ENCODE measurements at places on chromosomes 11 and 22.

DNA sequence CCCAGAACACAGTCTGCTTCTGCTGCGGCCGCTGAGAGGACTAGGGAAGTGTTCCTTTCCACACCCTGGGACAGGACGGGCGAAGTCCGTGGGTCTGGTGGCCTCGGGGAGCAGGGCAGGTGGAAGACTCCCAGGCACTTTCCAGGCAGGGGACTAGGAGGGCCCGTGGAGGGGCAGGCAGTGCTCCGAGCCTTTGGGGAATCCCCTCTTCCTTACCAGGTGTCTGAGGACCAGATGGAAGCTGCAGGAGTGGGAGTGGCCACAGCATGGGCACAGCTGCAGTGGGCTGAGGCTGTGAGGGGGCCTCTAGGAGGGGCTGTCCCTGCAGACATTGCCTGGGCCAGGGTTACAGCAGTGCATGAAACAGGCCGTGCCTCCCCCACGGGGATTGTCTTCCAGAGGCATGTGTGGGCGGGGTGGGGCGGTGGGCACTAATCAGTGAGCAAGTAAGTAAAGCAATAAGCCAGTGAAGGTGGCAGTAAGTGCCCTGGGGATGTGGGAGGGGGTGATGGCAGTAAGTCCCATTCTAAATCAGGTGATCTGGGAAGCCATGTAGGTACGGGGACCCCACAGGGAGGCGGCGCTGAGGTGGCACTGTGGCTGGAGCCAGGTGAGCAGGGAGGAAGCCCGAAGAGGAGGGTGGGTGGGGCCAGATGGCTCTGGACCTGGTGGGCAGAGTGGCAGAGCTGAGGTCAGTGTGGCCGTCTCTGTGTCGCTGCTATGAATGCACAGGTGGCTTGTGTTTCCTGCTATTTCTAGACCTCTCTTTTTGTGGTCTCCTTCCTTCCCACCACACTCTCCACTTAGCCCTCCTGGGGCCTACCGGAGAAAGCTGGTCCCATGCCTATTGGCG is 66.4 kb downstream of the CTTN start:
- no peak for DNase-seq

DNA sequence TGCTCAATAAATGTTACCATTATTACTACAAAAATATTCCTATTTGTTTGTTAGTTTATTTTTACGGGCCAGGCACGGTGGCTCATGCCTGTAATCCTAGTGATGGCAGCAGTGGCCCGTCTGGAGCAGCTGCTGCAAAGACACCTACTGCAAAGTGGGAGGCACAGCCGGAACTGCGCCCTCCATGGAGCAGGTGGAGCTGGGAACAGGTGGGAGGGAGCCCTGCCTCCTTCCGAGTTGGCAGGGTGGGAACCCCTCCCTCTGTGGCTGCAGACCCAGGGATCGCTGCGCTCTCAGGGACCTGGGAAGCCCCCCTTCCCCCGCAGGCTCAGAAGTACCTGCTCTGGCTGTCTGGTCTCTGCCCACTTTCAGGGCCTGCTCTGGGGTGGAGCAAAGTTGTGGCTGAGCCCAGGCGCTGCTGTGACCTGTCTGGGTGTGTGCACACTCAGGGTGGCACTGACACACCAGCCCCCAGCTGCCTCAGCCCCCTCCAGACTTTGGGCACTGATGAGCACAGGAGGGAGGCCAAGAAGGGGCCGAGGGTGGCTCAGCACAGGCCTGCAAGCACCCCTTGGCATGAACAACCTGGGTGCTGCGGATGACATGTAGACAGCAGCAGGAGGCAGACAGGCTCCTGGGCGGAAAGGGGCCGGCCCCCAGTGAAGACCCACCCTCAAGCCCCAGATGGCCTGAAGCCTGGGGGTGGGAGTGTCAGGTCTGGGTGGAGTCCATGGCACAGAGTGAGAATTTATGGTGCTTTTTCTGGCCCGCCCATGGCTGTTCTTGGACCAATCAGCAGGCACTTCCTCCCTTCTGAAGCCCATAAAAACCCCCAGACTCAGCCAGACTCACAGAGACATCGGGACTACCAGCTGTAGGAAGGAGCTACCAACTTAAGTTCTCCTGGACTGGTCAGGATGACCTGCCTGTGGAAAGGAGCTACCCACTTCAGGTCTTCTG is 103.7 kb upstream of the CLMP start:
- no peak for DNase-seq

- no peak for DNase-seq
Observed at GRCh38 chr11:95154514-95154913, 64.9 kb downstream of the ENDOD1 start.

- DNase-seq: no peak
Observed at GRCh38 chr11:78935398-78936068, 360.9 kb upstream of the NARS2 start.

- DNase-seq: no peak
Observed at GRCh38 chr11:102604875-102605274, 20.3 kb downstream of the MMP20 start.

- DNase-seq: no peak
Observed at GRCh38 chr11:100684101-100685065, 2.7 kb upstream of the ARHGAP42 start.

- no peak for DNase-seq
Observed at GRCh38 chr22:33302049-33302545, 243.9 kb upstream of the SYN3 start.

DNA sequence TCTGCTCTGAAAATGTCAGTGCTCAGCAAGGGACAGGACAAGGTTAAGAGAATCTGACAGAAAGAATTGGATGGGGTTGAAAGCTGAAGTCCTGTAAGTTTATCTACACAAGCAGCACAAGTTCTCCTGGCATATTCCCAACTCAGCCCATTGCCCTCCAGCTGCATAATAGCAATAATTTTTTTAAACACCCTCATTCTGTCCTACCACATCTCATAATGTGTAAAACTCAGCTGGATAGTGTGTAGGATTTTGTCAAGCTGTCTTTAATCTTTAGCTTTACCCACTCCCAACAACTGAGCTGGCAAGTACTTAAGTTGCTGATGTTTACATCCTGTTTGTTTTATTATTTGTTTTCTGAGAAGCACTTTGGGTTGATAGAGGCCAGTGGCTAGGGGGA is 158.9 kb downstream of the CADM1 start:
- DNase-seq: no peak

DNA sequence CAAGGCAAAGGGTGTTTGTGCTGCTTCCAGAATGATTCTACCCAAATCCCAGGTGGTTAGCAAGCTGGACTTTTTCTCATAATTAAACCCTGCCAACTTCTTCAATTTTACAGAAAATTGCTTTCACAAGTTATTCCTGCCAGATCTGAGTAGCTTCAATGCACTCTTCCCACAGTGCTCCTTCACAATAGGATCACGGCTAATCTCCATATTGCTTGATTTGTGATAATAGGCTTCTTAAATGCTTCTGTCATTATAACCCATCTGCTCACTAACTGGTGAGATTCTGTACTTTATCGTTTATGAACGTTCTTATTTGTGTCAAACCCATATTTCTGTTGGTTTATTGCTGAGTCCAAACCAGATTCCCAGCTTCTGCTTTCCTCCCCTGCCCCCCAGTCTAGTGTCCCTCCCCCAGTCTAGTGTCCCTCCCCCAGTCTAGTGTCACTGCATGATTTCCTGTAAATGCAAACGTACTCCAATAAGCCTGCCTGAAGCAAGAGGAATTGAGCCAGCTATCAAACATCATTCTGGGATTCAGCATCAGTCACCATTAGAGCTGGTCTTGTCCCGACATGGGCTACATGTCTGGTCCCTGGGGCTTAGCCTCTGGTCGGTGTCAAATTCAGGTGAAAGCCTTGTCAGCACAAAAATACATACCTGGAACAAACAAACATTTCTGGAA is 14.0 kb downstream of the MMP3 start:
- DNase-seq: no peak

DNA sequence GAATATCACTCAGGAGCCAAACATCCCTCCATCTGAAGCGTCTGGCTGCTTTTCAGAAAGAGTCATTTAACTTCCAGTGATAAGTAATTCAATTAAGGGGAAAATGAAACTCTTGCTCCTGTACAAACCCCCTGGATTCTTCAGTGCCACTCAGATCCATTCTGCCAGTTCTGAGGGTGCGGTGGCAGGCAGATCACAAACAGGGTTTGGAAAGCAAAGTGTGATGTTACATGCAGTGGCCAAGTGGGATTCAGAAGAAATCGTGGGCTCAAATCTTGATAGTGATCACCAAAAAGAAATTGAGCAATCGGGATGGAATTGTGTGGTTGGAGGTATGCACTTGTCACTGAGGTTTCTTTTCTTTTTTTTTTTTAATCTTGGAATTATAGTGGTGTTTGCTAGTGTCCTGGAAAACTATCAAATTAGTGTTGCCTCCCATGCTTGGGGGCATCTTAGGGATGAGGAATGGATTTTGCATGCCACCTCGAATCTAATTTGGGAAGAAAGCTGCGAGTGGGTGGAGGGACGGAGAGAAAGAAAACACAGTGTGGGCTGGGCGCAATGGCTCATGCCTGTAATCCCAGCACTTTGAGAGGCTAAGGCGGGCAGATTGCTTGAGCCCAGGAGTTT is 22.5 kb upstream of the RTL6 start:
- DNase-seq: no peak

GRCh38 chr11:131672191-131672590 is 301.8 kb downstream of the NTM start:
- no peak for DNase-seq

- DNase-seq: no peak
Observed at GRCh38 chr11:110134110-110134509, 40.9 kb downstream of the ZC3H12C start.

- DNase-seq: no peak
Observed at GRCh38 chr22:30002861-30003486, 77.3 kb upstream of the HORMAD2 start.

GRCh38 chr11:113363996-113364641 is 23.5 kb upstream of the ANKK1 start:
- DNase-seq: no peak

DNA sequence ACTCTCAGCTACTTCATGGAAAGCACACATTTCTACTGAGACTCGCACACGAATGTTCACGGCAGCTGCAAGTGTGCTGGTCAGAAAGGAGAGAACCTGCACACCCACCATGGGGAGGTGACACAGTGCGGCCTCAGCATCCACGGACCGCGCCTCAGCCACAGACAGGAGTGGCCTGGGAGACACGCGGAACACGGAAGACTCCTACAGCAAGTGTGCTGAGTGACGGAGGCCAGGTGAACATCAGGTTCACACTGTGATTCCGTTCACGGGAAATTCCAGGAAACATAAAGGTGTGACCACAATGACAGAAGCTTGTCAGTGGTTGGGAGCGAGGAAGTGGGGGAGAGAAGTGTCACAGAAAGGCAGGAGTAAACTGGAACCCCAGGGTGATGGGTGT is 13.3 kb upstream of the MOB2 start:
- DNase-seq: no peak

DNA sequence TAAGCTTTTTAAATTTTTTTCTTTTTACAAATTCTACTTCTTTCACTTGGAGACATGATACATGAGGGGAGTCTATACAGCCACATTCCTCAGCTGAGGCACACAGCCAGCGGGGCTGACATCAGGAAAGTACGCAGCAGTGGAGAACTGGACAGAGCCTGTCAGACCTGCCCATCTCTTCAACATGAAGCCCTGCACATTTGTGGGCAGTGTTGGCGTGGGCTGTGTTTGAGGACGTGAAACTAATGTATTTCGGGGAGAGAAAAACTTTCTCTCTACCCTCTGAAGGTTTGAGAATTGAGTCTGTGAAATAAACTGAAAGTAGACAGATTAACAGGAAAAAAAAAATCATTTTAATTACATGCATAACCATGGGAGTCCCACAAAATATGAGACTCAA is 84.8 kb upstream of the HTATIP2 start:
- no peak for DNase-seq

DNA sequence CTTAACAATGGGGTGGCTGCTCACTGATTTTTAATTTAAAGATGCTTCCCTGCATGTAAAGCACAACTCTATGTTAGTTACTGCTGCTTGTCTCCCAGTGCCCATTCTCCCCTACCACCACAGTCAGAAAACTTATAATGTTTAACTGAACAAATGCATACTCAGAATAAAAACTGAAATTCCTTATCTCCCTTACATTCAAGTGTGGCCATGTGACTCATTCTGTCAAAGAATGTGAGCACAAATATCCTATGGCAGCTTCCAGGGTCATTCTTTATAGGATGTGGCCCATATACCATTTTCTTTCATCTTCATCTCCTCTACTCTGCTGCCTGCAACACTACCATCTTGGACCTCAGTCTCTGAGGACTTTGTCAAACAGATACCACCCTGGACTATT is 374.8 kb downstream of the DYNC2H1 start:
- no peak for DNase-seq

GRCh38 chr11:119340335-119341221 is at the start of gene C1QTNF5:
TSS of gene C1QTNF5 (minus strand) at chr11:119340883. CDS start at chr11:119340397, 486 bp downstream.
- DNase-seq: no peak

- no peak for DNase-seq
Observed at GRCh38 chr11:46427364-46427763, 35.8 kb upstream of the CHRM4 start.

- DNase-seq: no peak
Observed at GRCh38 chr22:44147821-44148574, 32.7 kb upstream of the PARVG start.

- no peak for DNase-seq
Observed at GRCh38 chr22:28068826-28069225, 149.8 kb upstream of the PITPNB start.

DNA sequence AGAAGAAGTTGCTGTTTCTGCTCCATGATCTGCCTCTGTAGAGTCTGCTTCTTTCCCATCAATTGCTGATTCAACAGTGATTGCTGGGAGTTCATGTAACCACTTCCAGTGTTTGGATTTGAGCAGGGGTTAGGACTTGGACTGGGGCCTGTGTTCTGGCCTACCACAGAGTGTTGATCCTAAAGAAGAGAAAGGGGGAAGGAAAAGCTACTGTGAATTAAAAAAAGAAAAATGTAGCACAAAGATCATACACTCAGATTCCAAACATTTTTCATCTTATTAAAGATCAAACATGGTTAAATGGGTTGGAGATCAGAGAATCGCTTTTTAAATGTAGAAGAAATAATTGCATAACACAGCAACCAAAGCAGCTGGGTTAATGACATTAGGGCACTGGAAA is 67.6 kb upstream of the MTMR2 start:
- no peak for DNase-seq

GRCh38 chr11:64859542-64860414 is 15.3 kb upstream of the CDC42BPG start:
- DNase-seq: no peak

GRCh38 chr11:35049859-35050531 is 89.0 kb upstream of the CD44 start:
- no peak for DNase-seq

- no peak for DNase-seq
Observed at GRCh38 chr22:45425101-45425500, 11.6 kb downstream of the RIBC2 start.

Measured in HS-5 (cell line).